Activated CD4-positive, alpha-beta T cell treated with anti-CD3 and anti-CD28 coated beads, Interleukin-2, Interleukin-6, amounts not matched to agents 100 ng/mL and 50 ng/mL, durations not matched to agents 16 hours and 8 hours (primary cell): ENCODE measurements at places on chromosomes 12 and 14.

- no peak for DNase-seq
Observed at GRCh38 chr12:28237423-28237822, 47.2 kb downstream of the CCDC91 start.

- no peak for DNase-seq
Observed at GRCh38 chr14:64591809-64592208, 42.0 kb downstream of the PPP1R36 start.

DNA sequence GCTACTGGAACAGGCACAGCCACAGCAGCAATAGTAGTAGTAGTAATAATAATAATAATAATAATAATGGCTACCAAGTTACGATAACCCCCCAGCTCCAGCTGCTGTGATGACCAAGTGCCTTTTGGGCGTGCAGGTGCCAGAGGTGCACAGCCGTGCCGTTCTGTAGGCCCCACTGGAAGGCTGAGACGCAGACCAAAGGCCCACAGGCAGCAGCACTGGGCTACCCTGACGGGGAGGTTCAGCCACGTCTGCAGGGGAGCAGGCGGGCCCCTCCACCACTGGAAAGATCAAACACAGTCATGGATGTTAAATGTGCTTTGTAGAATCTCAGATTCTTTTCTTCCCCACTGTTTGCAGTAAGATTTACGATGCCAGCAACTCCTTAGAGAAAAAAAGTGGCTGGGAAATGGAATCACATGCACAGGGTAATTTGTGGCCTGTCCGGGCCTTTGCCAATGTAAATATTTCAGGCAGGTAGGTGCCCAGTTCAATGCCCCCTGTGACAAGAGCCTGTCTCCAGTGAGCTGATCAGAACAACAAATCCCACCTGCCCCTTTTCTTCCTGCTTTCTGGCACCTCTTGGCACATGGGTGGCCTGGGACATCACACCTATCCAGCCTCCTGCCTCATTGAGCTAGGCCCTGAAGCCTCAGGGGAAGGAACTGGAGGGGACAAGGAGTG lies 32.6 kb downstream of the CCDC85C start:
- DNase-seq, result no peak

- DNase-seq, result no peak
Observed at GRCh38 chr12:94080341-94081009, 67.9 kb upstream of the PLXNC1 start.

- no peak for DNase-seq
Observed at GRCh38 chr12:2353691-2354090, 300.9 kb downstream of the CACNA1C start.

DNA sequence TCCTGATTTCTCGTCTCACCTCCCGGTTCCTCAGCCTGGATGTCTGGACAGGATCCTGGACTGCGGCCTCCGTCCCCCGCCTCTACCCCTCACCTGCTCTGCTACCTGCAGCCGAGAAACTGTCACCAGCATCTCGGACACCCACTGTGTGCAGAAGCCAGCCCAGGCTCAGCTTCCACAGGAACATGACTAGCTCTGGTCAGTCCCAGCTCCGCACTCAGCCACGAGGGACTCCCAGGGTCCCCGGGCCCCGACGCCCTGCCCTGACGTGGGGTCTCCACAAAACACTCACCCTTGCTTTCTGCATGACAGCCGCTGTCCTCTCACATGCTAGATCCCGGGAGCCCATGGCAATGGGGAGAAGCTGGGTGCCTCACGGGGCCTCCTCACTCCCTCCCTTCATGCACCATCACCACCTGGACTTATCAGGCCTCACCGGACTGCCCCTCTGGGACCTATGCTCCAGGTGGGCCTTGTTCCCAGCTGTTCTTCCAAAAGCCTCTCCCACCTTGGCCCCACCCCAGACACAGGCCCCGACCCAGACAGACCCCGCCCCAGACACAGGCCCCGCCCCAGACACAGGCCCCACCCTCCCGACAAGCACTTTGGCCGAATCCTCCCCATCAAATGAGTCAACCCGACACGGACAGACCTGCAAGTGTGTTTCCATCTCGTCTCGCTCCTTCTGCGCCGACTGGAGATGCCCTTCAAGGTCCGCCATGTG lies 26.9 kb upstream of the ANKLE2 start:
- no peak for DNase-seq

- DNase-seq, result no peak
Observed at GRCh38 chr12:122123761-122124145, 45.2 kb downstream of the MLXIP start.

- DNase-seq, result no peak
Observed at GRCh38 chr14:24353559-24354481, 14.0 kb upstream of the RIPK3 start.

GRCh38 chr14:72965249-72965648 lies 39.0 kb downstream of the DCAF4 start:
- peak; percentile 22 for DNase-seq

DNA sequence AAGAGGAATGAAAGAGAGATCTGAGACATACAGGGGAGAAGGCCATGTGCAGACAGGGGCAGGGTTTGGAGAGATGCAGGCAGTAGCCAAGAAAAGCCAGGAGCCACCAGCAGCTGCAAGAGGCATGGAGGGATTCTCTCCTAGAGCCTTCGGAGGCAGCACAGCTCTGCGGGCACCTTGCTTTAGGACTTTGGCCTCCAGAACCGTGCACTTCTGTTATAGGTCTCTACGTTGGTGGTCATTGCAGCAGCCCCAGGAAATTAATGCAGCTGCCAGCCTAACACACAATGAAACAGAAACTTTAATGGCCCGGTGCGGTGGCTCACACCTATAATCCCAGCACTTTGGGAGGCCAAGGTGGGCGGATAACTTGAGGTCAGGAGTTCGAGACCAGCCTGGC lies 14.7 kb upstream of the VRK1 start:
- no peak for DNase-seq

GRCh38 chr12:18864900-18865561 lies 127.1 kb downstream of the CAPZA3 start:
- no peak for DNase-seq

- DNase-seq, result no peak
Observed at GRCh38 chr14:99351166-99352007, 79.4 kb upstream of the BCL11B start.

DNA sequence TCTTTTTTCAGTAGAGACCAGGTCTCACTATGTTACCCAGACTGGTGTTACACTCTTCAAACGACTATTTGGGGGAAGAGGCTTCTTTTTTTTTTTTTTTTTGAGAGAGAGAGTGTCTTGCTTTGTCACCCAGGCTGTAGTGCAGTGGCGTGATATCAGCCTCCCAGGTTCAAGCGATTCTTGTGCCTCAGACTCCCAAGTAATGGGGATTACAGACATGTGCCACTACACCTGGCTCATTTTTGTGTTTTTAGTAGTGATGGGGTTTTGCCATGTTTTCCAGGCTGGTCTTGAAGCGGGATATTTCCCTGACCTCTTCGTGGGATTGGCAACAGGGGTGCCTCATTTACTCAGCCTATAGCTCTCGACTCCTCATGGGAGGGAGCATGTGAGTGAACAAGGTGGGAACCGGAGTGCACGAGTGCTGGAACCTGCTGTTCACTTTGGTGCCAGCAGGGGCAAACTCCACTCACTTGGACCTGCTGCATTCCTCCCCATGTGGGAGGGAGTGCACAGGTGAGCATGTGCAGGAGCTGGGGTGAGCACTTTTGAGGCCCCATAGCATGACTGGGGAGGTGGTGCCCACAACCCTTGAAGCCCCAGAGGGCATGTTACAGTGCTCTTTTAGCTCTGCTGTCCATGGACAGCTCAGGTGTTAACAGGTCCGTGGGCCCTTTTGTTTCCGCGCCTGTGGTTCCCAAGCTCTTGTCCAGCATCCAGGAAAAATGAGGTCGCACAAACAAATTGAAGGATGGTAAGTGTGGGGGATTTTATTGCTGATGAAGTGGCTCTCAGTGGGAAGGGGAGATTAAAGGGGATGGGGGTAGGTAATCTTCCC lies 79.1 kb upstream of the HECTD1 start:
- no peak for DNase-seq

DNA sequence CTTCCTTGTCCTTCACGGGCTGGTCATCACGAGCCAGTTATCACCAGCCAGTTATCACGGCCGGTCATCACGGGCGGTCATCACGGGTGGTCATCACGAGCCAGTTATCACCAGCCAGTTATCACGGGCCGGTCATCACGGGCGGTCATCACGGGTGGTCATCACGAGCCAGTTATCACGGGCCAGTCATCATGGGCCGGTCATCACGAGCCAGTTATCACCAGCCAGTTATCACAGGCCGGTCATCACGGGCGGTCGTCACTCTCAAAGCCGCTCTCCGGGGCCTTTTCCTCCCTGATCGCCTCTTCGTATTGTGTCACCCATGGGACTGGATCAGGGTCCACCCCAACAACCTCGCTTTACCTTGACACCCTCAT lies 13.9 kb upstream of the FBRSL1 start:
- DNase-seq, result no peak

DNA sequence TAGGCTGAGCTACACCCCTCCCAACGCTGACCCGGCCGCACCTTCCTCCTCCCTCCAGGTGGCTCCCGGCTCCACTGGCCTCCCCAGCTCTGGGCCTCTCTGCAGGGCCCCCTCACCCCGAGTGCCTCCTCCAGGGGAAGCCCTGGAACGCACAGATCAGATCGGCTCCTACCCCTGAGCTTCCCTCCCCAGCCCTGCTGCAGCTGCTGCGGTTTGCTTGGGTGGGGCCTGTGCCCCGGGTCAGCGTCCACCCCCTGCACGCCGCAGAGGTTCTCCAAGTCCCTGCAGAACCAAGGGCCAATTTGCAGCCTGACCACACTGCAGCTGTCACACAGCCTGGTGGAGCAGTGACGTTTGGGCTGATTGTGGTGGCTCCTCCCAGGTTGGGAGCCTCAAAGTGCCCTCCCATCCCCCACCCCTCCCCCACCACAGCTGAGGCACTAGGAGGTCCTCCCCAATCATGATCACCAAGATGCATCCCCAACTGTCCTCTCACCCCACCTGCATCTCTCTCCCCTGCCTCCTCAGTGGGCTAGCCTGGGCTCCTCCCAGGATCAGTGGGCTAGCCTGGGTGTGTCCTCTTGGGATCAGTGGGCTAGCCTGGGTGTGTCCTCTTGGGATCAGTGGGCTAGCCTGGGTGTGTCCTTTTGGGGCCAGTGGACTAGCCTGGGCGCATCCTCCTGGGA lies 12.8 kb upstream of the FBRSL1 start:
- DNase-seq, result no peak

GRCh38 chr12:21527451-21528180 lies 1.5 kb downstream of the SPX start:
- DNase-seq, result peak; percentile 77

DNA sequence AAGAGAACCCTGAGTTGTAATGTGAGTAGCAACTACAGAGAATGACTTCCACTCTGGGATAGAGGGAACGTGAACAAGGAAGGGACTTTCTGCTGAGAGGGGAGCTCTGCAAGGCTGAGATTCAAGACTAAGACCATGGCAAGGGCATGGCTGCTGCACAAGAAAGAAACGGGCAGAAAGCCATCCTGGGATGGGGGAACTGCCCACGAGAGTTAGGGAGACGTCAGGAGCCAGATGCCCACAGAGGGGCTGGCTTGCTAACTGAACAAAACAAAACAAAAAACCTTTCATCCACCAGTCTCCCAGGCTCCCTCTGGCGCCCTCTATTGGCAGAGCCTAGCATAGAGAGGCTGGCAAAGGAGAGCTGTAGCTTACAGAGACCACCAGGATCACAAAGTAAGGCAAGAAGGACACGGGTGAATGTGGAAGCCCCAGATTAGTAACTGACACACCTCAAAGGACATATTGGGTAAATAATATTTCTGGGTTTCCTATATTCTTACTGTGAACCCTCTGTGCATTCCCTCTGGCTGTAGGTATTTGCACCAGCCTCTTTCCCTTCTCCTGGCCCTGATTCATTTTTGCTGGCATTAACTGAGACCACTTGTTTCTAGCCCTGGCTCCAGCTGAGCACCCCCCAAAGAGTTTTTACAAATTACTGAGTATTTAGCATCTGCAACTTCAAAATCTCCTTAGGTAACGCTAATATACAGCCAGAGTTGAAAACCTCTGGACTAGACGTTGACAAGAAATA lies 338.3 kb downstream of the EMP1 start:
- DNase-seq, result peak; percentile 66

- no peak for DNase-seq
Observed at GRCh38 chr14:89331398-89331797, 85.6 kb downstream of the FOXN3 start.

GRCh38 chr14:87231336-87232026 lies 761.5 kb downstream of the GALC start:
- DNase-seq, result no peak

GRCh38 chr14:90820958-90821357 lies 4.7 kb upstream of the TTC7B start:
- DNase-seq, result peak; percentile 78

GRCh38 chr12:53064613-53065436 lies 14.4 kb downstream of the SPRYD3 start:
- DNase-seq, result no peak

DNA sequence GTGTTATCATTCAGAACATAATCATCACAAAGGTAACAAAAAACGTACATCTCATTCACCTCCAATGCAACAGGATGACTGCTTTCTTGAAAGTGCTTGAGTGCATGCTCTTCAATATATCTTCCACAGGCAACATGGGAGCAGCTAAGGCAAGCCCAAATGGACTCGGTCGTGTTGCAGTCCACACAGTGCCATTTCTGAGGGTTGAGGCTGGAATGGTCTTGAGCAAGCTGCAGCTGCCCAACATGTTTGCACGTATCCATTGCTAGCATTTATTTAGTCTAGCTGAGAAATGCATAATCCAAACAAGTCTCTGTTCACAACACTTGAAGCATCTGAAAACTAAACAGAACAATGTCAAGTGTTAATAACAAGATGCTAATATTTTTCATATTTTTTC lies 17.3 kb downstream of the USP44 start:
- DNase-seq, result no peak

DNA sequence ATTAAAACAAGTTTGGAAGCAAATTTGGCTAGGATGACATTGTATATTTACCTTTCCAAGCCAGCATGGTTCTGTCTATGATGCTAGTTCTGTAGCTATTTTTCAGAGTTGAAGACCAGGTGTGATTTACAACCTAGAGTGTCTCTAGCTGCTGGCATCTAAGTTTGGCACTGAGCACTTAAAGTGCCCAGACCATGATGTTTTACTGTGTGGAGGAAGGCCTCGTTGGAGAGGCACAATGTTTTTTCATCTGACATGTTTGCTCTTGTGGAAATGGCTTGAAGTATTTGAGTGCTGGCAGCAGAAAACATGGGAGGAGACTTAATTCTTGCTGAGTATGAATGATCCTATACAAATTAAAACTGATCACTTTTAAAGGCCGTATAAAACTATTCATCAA lies 13.0 kb upstream of the C12orf71 start:
- no peak for DNase-seq

DNA sequence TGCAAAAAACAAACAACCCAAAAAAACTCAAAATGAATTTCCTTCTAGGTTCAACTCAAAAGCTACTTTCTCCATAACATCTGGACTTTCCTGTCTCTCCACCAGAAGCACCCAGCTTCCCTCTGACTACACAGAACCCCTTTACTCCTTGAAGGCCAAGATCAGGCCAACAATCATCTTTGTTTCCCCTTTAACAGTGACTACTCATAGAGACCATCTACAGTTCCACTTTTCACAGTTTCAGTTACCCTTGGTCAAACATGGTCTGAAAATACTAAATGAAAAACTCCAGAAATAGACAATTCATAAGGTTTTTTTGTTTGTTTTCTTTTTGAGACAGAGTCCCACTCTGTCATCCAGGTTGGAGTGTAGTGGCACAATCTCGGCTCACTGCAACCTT lies 11.8 kb downstream of the GCH1 start:
- DNase-seq, result no peak
